ENCODE measurements at places on chromosomes 1 and 21. TPM values are rescaled to one million over a fixed set of nuclear protein-coding genes. Genes with fewer than 3 reads are reported as not detected.
A peak's percentile ranks its signal among the peaks of the same experiment; 100 is the strongest.

- no peaks in the 10 kb centered on the region for H3K36me3 ChIP-seq
- no peak overlapping the region for H3K4me3 ChIP-seq
- H3K4me1 ChIP-seq: no peaks in the 10 kb centered on the region
- no peaks in the 10 kb centered on the region for H3K27me3 ChIP-seq
Observed at GRCh38 chr1:56063461-56063860, 515.9 kb downstream of the PLPP3 start.

DNA sequence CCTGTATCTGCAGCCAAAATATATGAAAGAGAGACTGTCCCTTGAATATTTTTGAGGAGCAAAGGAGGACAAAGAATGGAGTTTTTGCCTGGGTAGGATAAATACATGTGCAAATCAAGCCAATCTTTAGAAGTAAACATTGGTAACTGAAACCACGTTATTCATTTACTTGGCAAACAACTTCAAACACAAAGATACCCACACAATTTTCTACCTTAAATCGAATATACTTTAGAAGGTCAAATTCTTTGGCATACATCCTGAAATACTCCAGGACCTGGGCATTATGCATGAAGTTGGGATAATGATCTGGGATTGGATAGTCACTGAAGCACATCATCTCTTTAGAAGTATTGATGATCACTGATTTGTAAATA, 9.6 kb downstream of the FMO5 start:
- no peak for DNase-seq
- H3K4me3 ChIP-seq: no peak overlapping the region
- H3K36me3 ChIP-seq: no peaks in the 10 kb centered on the region
- no peaks in the 10 kb centered on the region for H3K27me3 ChIP-seq
- no peaks in the 10 kb centered on the region for H3K4me1 ChIP-seq

DNA sequence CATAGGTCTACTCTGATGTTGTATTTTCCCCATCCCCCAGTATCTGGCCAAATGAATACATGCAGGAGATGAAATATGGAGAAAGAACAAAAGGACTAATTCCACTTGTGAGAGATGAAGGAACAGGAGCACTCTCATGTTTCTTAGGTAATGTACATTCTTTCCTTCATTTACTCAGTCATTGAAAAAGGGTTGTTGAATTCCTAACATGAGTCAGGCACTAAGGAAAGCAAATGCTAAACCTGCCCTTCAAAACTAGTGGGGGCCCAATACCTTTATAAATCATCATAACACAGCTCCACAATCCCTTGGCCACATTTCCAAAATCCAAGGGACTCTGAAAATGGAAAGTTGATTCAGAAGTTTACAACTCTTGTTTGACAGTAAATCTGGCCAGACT, 94.3 kb downstream of the DIRAS3 start:
- DNase-seq: no peak
- H3K4me1 ChIP-seq: no peaks in the 10 kb centered on the region
- no peak overlapping the region for H3K4me3 ChIP-seq

DNA sequence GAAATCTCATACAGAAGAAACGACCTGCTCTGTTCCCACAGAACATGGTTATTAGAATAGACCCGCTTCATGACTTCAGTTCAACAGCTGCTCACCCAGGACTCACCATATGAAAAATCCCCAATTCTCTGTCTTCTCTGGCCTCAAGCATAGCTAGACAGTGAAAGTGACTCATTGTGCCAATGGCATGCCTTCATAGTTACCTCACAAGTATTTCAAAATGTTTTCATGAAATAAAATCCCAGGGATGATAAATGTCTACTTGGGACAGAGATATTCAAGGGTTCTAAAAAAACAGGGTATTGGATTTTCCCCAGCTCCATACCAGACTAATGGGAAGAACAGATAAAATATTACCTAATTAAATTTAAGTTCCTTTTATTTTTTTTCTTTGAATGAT, 82.3 kb downstream of the NOTCH2 start:
- H3K27ac ChIP-seq: peak overlapping the region; percentile 55
- H3K4me1 ChIP-seq: peaks cover 29% of the 10 kb centered on the region
- DNase-seq: no peak
- no peaks in the 10 kb centered on the region for H3K36me3 ChIP-seq

DNA sequence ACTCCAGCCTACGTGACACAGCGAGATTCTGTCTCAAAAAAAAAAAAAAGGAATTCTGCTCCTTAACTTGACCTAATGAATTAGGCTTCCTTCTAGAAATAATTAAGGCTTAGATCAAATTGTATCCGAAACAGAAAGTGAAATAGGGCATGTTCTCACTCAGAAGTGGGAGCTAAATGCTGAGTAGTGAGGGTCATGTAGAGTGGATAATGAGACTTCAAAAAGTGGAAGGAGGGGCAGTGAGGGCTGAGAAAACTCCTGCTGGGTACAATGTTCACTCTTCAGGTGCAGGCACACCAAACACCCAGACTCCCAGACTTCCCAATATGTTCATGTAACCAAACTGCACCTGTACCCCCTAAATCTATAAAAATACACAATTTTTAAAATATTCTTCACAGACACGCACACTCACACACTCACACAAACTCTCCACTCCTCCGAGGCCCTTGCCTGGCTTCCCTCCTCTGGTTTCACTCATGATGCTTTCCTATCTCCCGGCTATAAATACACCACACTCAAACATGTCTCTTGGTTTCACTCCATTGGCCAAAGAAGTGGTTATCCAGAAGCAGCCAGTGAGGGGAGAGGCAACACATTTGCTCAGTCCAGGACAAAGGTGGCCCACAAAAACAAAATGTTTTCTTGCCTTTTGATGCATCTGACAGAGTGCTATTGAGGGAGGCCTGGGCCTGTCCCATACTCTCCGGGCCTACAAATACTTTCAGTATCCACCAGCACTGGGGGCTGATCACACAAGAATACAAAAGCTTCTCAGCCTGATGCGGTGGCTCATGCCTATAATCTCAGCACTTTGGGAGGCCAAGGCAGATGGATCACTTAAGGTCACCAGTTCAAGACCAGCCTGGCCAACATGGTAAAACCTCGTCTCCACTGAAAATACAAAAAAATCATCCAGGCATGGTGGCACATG, 249.2 kb downstream of the TOMM20 start:
- no peaks in the 10 kb centered on the region for H3K27me3 ChIP-seq
- no peak overlapping the region for H3K4me3 ChIP-seq
- peaks cover 10% of the 10 kb centered on the region for H3K4me1 ChIP-seq
- peak overlapping the region; percentile 26 for H3K27ac ChIP-seq
- H3K36me3 ChIP-seq: no peaks in the 10 kb centered on the region

DNA sequence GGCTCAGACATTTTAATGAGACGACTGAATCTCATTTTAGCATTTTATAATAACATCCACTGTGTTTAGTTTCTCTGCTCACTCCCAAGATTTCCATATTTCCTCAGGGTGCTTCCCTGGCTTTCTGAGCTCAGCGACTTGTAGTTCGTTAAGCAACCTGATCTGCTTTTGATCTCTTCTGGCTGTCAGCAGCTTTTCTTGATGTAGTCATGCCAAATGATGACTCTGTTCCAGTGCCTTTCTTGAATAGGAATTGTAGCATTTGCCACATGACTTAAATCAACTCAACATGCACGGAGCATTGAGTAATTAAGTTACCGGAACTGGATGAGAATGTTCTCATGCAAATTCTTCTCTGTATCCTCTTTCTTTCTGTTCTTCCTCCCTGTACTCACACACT, 246.1 kb downstream of the FMN2 start:
- DNase-seq: no peak
- no peaks in the 10 kb centered on the region for H3K27me3 ChIP-seq
- no peaks in the 10 kb centered on the region for H3K36me3 ChIP-seq
- H3K4me3 ChIP-seq: no peak overlapping the region
- no peak overlapping the region for H3K27ac ChIP-seq

- H3K4me3 ChIP-seq: no peak overlapping the region
- no peaks in the 10 kb centered on the region for H3K36me3 ChIP-seq
- no peak overlapping the region for H3K27ac ChIP-seq
Observed at GRCh38 chr1:197986817-197987216, 69.6 kb downstream of the LHX9 start.

GRCh38 chr1:81470275-81470674, 330.5 kb upstream of the ADGRL2 start:
- H3K4me1 ChIP-seq: no peaks in the 10 kb centered on the region
- H3K27me3 ChIP-seq: no peaks in the 10 kb centered on the region
- no peak overlapping the region for H3K27ac ChIP-seq
- no peaks in the 10 kb centered on the region for H3K36me3 ChIP-seq

GRCh38 chr1:24717887-24718650, 27.2 kb upstream of the CLIC4 start:
- H3K36me3 ChIP-seq: no peaks in the 10 kb centered on the region
- H3K27ac ChIP-seq: no peak overlapping the region
- H3K4me1 ChIP-seq: peaks cover 5% of the 10 kb centered on the region
- DNase-seq: no peak
- H3K27me3 ChIP-seq: no peaks in the 10 kb centered on the region

DNA sequence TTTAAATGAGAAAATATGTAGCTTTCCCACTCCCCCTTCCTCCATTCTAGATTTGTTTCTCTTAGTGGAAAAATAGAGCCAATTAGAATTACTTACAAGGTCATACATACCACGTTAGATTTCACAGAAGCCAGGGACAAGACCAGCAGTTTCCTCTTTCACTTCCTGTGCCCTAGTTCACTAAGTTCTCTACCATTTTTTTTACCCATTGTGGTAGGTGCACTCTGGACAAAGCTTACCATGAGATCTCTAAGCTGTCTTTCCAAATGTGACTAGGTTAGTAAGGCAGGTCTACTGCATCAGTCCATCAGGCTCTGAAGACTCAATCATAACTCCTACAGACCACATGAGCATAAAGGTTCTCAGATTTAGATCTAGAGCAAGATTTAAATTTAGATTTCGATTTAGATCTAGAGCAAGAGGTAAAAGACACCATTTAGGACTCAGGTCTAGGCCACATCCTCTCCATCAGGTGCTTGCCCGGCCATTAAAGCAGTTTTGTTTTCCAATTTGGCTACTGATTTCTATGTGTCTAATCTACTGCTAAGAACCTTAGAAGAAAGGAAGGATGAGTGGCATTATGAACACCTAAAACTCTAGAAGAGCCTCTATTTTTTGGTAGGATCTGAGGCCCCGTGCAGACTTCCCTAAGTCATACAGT, 235.3 kb downstream of the FAF1 start:
- no peaks in the 10 kb centered on the region for H3K27me3 ChIP-seq
- H3K4me3 ChIP-seq: no peak overlapping the region
- H3K27ac ChIP-seq: peak overlapping the region; percentile 81
- H3K4me1 ChIP-seq: peaks cover 7% of the 10 kb centered on the region
- DNase-seq: no peak
- H3K36me3 ChIP-seq: peaks cover 18% of the 10 kb centered on the region

GRCh38 chr1:50720457-50721053, 239.5 kb downstream of the FAF1 start:
- no peaks in the 10 kb centered on the region for H3K27me3 ChIP-seq
- DNase-seq: no peak

GRCh38 chr1:230067871-230068620, 1.0 kb downstream of the GALNT2 start:
- H3K36me3 ChIP-seq: no peaks in the 10 kb centered on the region
- DNase-seq: peak; percentile 91
- no peaks in the 10 kb centered on the region for H3K27me3 ChIP-seq

GRCh38 chr1:209493559-209493958, 90.0 kb upstream of the CAMK1G start:
- peaks cover 4% of the 10 kb centered on the region for H3K4me1 ChIP-seq
- H3K4me3 ChIP-seq: no peak overlapping the region
- DNase-seq: no peak
- no peak overlapping the region for H3K27ac ChIP-seq

DNA sequence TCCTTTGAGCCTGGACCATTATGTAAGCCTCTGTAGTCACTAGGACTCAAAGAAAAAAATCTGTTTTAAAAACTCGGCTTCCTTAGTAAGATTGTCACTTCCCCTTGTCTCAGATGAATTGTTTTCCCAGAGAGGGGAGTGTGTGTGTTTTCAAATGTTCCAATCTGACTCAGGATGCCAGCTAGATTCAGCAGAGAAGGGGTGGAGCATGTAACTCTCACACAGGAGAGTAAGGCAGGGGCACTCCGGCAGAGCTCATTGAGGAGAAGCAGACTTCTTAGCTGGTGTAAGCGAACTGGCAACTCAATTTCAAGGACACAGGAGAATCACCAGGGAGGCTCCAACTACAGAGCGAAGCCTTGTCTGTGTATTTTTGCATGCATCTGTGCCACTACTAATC, 623.2 kb downstream of the LMO4 start:
- no peaks in the 10 kb centered on the region for H3K36me3 ChIP-seq
- H3K4me3 ChIP-seq: no peak overlapping the region
- no peak overlapping the region for H3K27ac ChIP-seq
- no peak for DNase-seq
- no peaks in the 10 kb centered on the region for H3K4me1 ChIP-seq
- no peaks in the 10 kb centered on the region for H3K27me3 ChIP-seq

DNA sequence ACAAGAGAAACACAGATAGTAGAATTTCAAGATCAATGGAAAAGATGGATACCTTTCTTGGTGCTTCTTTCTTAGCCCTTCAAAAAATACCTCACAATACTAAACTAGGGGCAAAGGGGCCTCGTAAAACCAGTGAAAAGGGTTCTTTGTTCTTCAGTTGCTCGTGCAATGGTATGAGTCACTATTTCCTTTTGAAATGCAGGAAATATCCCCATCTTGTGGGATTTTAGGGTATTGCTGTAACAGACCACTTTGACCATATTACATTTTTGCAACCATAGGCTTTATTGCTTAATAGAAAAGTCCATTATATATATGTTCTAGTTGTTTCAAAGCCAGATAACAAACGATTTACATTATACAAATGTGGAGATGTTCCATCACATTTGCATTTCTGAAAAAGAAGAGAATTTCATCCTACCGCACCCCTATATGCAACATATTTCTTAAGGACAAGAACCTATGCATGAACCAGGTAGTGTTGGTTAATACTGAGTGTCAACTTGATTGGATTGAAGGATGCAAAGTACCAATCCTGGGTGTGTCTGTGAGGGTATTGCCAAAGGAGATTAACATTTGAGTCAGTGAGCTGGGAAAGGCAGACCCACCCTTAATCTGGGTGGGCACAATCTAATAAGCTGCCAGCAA, 88.6 kb upstream of the PKN2 start:
- H3K27me3 ChIP-seq: no peaks in the 10 kb centered on the region
- H3K4me1 ChIP-seq: no peaks in the 10 kb centered on the region
- H3K27ac ChIP-seq: no peak overlapping the region
- no peaks in the 10 kb centered on the region for H3K36me3 ChIP-seq

- H3K27me3 ChIP-seq: no peaks in the 10 kb centered on the region
- H3K4me1 ChIP-seq: no peaks in the 10 kb centered on the region
- H3K4me3 ChIP-seq: no peak overlapping the region
- no peak for DNase-seq
- H3K27ac ChIP-seq: no peak overlapping the region
Observed at GRCh38 chr1:150724336-150724735, 3.6 kb upstream of the HORMAD1 start.

GRCh38 chr1:245888809-245889208, 618.3 kb downstream of the SMYD3 start:
- no peak for DNase-seq
- H3K4me3 ChIP-seq: no peak overlapping the region
- no peaks in the 10 kb centered on the region for H3K36me3 ChIP-seq
- H3K27ac ChIP-seq: no peak overlapping the region

LCE2B gene
- total RNA-seq: not detected

NUF2 gene
- 5.2 TPM for total RNA-seq

SLC19A1 gene
- 52.8 TPM for total RNA-seq

AMIGO1 gene
- total RNA-seq: 3.7 TPM
